Amniotic stem cell (primary cell): ENCODE measurements at places on chromosomes 3 and 15.

- DNase-seq: no peak
Observed at GRCh38 chr3:20462226-20462625, 276.2 kb upstream of the SGO1 start.

DNA sequence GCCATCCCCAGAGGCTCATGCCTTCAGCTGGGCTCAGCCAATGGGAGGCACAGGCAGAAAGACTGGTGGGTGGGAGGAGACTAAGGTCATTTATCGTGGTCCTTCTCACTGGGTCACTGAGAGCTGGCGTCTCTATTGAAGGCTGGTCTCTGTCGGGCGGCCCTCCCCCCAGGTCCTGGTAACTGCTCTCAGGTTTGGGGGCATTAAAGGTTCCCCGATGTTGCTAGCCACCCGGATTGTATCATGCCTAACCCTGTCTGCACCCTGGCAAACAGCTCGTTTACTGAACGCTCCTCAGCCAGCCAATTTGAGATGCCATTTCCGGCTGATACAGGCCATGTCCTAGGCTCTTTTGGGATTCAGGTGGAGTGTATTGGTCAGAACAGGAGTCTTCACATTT is 10.5 kb downstream of the SELENOS start:
- no peak for DNase-seq

- DNase-seq: no peak
Observed at GRCh38 chr3:132900481-132900880, 137.7 kb upstream of the TMEM108 start.

DNA sequence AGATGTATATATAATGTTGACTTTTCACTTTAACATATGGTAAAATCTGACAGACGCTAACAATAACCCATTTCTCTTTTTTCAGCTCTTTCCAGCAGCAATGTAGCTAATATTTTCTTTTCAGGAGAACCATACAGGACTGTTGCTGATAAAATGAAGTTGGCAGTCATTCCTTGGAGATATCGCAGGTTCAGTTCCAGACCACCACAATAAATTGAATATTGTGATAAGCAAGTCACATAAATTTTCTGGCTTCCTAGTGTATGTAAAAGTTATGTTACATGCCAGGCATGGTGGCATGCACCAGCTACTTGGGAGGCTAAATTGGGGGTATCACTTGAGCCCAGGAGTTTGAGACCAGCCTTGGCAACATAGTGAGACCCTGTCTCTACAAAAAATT is 31.9 kb upstream of the TM4SF1 start:
- no peak for DNase-seq

DNA sequence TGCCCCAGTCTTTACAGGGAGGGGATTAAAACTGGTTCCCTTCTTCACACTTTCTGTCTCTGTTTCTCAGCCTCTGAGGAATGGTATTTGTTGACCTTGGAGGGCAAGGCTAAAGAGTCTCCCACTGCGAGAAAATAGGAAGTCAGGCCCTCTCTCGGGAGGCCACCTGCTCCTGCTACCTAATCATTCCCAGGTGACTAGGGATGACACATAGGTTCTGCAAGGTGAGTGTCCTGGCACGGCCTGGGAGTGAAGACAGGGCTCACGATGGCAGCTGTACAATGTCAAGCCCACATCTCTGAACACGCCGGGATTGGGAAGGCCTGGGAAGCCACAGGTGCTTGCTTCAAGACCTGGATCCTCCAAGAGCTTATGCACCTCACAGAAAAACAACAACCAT is 314.2 kb downstream of the NTRK3 start:
- no peak for DNase-seq

GRCh38 chr3:134077649-134078161 is 48.0 kb upstream of the SLCO2A1 start:
- no peak for DNase-seq

DNA sequence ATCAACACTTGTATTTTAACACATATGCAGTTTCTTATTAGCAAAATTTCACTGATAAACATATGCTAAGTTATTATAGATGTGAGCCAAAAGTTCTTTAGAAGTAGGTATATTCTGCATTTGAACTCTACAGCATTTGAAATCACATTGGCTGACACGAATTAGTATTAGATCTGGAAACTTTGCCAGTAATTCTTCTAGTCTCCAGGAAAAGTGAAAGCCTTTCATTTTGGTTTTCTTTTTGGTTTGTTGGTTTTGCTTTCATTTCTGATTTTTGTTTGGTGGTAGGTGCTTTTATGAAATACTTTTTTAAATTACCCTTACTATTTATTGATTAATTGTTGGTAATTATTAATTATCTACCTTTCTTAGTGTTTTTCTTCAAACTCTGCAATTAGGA is 72.9 kb downstream of the RBMS3 start:
- no peak for DNase-seq

DNA sequence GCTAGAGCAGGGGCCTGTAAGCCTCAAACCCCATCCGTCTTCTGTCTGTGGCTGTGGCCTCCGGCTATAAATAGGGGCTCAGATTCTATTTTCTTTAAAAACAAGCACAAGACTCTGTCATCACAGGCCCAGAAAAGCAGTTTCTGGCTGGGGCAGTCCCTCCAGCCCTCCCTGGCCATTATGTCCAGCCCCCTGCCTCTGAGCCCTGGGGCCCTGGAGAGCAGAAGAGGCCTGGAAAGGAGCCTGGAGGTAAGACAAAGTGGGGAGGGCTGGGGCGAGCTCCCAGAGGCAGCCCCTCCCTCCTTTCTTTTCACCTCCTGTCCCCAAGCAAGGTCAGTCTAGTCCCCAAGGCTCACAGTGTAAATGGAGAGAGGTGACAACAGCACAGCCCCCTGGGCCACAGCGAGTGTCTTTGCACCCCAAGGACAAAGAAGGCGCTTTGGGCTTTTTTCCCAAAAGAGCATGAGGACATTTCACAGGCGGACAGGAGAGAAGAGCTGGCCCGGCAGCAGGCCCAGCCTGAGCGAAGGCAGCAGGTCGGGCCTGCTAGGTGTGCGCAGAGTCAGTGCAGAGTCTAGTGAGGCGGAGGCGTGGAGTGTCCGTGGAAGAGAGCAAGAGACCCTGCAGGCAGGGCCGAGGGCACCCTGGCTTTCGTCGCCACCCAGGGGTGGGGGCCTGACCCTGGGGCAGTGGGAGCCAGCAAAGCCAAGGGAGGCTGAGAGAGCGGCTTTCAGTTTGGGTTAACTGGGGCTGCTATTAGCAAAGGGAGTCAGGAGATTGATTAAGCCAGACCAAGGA is 188.3 kb downstream of the TBC1D2B start:
- DNase-seq: no peak

- peak; percentile 42 for DNase-seq
Observed at GRCh38 chr3:186307594-186308221, 54.3 kb downstream of the DGKG start.

GRCh38 chr15:80679804-80680175 is 15.3 kb upstream of the ABHD17C start:
- DNase-seq: no peak

DNA sequence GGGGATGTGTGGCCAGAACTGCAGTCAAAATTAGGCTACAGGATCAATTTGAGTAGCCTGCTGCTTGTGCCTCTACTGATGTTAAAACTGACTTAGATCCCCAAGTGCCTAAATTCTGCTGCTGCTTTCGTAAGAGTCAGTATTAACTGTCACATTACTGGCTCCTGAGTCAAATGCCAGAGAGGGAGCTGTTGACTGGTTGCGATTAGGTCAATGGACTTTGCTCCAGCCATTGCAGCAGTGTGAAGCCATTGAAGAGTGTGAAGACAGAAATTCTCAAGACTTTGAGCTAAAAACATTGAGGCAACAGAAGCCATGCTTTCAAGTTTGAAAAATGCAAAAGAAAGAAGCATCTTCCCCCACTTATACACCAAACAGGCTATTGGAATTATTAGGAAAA is 151.1 kb upstream of the MITF start:
- DNase-seq: no peak

GRCh38 chr3:37944391-37944842 is 46.2 kb upstream of the VILL start:
- no peak for DNase-seq
